Activated B cell treated with CpG ODN at 0.5 μM for 24 hours (primary cell): ENCODE measurements at places on chromosomes 2 and 18.

- no peak for DNase-seq
Observed at GRCh38 chr2:27667446-27667845, 3.8 kb downstream of the SLC4A1AP start.

- no peak for DNase-seq
Observed at GRCh38 chr18:51100385-51101120, 70.5 kb downstream of the SMAD4 start.

DNA sequence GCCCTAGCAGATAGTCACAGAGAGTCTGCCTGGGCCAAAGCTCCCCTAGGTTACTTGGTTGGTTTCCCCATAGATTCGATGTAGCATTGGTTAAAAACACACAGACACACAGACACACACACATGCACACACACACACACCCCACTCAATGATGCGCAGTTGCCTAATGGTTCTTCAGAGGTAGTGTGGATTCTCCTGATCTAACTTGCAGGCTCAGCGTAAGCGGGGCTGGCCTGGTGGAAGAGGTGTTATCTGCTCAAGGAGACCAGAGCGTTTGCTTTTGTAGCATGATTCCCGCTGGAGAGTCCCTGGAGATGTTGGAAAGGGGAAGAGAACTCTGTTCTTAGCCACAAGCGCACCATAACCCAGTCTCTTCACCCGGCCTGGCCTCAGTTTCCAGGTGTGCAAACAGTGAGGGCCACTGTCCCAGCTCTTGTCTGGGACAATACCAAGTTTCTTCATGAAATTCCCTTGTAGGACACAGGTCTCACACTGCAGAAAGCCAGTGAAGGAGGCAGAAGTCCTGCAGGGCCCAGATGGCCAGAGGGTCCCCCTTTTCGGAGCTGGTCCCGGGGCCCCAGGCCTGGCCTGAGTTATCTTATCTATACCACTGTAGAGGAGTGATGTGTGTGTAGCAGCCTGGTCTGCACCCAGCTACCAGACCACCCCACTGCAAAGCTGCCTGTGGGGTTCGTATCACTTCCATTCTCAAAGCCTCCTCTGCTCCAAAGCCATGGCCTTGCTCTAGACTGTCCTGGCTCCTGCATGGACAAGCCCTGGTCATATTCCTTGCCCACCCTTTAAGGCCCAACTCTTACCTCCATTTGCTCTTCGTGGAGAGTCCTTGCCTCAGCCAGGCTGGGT, 3.7 kb downstream of the ACKR3 start:
- no peak for DNase-seq

DNA sequence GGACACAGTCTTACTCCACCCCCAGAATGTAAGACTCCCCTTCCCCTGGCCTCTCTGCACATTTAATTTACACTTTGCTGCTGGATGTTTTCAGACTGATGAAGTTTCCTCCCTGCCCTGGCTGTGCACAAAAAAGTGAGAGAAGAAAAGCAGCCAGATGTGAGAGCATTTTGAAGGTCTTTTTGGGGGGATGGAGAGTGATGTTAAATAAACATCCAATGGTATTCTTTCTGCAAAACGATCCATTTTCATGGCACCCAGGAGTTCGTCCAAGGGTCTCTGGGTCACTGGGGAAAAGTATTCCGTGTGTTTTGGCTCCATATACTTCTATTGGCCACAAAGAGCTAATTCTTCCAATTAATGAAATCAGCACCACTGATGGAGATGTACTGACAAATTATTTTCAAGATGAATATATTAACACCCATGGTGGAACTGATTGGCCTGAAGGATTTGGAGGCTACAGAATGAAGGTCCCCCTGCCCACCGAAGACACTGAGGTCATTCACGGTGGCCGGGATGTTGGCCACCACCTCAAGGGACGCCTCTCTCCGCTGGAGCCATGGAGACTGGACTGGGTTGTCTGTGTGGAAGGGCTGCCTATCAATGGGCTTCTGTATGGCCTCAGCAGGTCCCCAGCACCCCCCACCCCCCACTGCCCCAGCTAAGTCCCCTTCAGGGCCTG, 107.6 kb upstream of the PKDCC start:
- DNase-seq: no peak

DNA sequence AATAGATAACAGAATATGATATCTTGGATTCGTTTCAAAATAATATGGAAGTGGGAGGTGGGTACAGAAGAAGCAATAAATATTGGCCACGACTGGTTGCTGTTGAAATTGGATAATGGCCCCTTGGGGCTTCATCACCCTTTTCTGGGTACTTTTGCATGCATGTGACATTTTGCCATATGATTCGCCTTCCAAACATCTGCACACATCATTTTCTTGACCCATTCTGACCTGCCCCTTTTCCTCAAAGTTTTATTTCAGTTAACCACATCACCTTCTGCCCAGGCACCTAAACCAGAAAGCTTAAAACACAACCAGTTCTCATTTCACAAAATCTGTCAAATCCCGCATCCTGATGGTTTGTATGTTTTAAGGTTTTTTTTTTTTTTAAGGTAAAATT, 116.7 kb upstream of the AGAP1 start:
- DNase-seq: no peak

DNA sequence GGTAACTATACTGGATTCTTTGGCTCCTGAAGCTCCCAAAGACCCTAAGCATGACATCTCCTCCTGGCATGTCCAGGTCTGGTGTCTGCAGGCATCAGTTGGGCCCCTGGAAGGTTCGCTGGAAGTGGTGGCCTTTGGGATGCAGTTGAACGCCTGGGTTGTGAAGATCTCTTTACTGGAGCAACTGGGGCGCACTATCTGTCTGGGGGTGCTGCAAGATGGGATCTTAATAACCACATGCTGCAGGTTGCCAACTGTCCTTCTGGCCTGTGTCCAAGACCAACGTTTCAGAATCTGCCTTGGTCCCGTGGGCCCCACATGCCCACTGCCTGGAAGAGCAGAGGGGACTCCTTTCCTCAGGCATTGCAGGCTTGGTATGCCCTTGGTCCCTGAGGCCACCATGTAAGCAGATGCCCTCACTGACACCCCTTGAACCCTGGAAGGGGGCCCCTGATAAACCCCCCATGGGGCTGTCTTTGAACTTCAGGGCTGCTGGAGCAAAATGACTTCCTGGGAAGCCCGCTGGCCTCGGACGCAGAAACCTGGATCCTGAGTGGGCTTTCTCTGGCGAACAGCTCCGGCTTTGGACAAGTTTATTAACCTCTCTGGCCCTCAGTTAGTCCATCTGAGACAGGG, 101.9 kb downstream of the TWIST2 start:
- DNase-seq: no peak

DNA sequence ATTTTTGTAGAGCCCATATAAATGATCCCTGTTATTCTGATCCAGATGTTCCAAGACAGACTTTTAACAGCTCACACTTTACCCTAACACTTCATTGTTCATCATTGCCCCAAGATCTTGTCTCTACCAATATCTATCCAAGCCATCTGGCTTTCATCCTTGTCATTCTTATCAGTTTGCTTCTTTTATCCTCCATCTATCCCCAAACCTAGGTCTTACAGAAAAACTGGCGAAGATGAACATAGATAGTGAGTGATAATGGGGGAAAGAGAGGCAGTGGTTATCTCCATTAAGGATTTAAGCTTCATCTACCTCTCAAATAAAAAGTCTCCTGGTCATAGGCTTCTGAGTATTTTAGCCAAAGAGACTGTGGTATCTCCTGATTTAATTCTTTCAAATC, 89.5 kb downstream of the DHRS9 start:
- no peak for DNase-seq

DNA sequence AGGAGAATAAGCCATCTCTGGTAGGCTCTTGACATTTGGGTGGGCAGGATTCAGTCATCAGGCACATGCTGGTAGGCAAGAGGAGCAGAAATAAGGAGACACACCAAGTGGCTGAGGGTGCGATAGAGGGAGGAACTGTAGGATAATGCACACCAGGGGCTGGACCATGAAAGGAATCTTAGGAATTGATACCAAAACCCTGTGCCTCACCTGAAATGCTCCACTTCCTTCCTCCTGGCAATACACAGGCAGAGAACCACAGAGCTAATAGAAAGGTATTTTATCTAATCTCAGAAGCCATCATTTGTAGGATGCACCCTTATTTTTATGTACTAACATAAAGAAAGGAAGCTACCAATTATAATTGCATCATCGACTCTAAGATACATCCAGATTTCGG, 4.4 kb upstream of the CYP1B1 start:
- DNase-seq: no peak

- no peak for DNase-seq
Observed at GRCh38 chr2:43941359-43941758, 54.4 kb downstream of the LRPPRC start.

- no peak for DNase-seq
Observed at GRCh38 chr2:62040926-62041325, 135.5 kb downstream of the COMMD1 start.

DNA sequence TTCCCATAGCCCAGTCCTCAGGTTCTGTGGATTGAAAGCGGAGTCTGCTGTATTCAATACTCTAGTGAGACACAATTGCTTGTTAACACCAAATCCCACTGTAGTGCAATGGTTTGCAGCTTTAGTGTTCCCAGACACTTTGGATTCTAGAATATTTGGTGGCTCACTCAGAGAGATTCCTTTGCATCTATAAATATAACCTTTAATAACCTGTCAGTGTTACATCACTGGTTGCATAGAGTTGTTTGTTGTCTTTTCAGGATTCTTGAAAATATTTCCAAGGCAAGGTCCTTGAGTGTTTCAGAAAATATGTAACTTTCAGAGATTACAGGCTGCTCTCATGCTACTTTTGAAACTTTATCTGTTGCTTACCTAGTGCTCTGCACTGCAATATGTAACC, 157.5 kb downstream of the ZEB2 start:
- DNase-seq: no peak

DNA sequence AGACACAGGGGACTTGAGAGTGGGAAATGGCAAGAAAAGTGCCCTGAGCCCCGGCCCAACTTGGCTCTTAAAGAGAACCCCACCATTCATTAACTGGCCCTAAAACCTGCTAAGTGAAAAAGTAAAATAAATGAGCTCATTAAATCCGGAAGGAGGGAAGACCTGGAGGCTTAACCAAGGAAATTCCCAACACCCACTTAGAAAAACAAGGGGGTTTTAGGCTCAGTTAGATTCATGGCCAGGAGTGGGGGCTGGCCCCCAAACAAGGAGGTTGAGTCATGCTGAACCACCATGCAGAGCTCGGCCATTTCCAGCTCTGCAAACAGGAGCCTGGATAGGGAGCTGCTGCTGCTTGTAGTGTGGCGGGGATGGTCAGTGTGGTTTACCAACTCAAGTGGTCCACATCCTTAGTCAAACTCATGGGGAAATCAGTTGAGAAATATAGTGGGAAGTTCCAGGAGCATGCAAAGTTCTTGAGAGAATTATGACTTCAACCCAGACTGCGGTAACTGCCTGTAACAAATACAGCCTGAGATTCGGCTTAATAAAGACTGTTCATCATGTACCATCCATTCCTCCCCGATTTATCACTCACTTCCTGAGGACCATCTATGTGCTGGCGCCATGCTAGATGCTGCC, 39.7 kb upstream of the MRPL19 start:
- no peak for DNase-seq

GRCh38 chr2:171201271-171201670, 40.6 kb upstream of the TLK1 start:
- DNase-seq: no peak

- DNase-seq: no peak
Observed at GRCh38 chr2:217868265-217868892, 134.4 kb downstream of the TNS1 start.

- DNase-seq: no peak
Observed at GRCh38 chr2:153163055-153163454, 315.5 kb downstream of the RPRM start.

DNA sequence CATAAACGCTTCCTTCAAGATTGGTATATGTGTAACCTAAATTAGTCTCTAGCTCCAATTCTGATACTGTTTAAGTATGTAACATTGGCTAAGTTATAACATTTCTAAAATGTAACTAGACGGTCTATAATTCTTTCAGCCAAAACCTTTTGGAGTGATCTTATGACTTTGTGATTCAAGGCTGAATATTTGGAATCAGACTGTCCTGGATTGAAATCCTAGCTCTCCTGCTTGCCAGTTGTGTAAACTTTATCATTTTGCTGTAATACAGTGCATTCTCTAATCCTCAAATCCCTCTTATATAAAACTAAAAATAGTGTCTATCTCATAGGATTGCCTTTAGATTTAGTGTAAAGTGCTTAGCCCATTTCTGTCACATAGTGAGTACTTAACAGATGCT, 337.2 kb upstream of the KCNJ3 start:
- DNase-seq: no peak

- DNase-seq: no peak
Observed at GRCh38 chr2:100742277-100743254, 77.4 kb upstream of the NPAS2 start.

DNA sequence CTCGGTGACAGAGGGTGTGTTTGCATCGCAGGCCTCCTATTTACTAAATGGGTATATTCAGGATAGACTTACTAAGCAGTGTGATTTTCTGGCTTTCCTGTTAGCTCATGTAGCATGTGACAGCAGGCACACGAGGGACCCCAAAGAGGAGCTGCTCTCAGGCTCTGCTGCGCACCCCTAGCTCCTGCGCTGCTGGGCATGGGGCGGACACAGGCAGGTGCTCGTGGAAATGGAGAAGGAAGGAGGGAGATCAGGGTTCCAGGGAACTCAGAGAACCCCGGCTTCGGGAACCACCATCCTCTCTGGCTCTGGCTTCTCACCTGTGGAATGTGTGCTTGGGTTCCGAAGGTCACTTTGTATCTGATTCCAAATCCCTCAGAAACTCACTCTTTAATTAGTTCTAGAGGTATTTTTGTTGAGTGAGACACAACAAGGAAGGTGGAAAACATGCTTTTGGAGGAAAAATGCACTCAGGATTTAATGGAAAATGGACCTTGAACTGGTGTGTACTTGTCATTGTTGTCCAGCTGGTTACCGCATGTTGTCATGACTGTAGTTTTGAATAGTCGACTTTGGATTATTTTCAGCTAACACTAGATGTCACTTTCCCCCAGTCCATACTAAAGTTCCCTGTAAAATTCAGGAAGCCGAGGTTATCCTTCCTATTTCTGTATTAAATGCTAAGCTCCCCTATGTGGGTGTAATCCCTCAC, 3.5 kb downstream of the SNTG2 start:
- DNase-seq: no peak

- DNase-seq: no peak
Observed at GRCh38 chr18:9697121-9697520, 11.0 kb upstream of the RAB31 start.

- DNase-seq: no peak
Observed at GRCh38 chr2:64401529-64401880, 52.5 kb upstream of the LGALSL start.

- DNase-seq: no peak
Observed at GRCh38 chr18:53093636-53094035, 753.6 kb downstream of the DCC start.

- no peak for DNase-seq
Observed at GRCh38 chr2:36445185-36445866, 89.7 kb downstream of the CRIM1 start.

- DNase-seq: no peak
Observed at GRCh38 chr2:156590085-156590739, 154.0 kb downstream of the GPD2 start.
